ENCODE measurements at places on chromosomes 7 and 10.

- DNase-seq, result peak; percentile 65
Observed at GRCh38 chr7:95886501-95887090, 114.2 kb downstream of the DYNC1I1 start.

- no peak for DNase-seq
Observed at GRCh38 chr7:155228459-155228845, 69.2 kb upstream of the INSIG1 start.

DNA sequence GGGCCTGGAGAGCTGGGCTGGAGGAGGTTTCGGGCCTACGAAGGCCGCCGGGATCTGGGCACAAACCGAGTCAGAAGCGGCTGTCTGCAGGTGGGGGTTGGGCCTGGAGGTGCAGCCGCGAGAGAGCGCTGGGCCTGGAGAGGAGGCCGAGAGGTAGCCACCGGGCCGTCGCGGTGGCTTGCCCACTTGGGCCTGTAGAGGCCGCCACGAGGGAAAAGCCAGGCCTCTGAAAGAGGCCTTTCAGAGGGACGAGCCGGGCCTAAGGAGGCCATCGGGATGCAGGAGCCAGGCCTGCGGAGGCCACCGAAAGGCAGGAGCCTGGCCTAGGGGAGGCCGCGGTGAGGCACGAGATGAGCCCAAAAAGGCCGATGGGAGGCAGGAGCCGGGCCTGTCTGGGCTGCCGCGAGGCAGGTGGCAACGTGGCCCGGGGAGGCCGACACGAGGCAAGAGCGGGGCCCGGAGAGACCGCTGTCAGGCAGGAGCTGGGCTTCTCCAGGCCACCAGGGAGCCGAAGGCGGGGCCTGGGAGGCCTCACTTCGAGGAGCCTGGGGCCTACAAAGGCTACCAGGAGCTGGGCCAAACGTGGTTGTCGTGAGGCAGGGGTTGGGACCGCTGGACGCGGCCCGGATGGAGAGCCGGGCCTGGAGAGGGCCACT, 25.6 kb downstream of the MDH2 start:
- DNase-seq, result no peak

DNA sequence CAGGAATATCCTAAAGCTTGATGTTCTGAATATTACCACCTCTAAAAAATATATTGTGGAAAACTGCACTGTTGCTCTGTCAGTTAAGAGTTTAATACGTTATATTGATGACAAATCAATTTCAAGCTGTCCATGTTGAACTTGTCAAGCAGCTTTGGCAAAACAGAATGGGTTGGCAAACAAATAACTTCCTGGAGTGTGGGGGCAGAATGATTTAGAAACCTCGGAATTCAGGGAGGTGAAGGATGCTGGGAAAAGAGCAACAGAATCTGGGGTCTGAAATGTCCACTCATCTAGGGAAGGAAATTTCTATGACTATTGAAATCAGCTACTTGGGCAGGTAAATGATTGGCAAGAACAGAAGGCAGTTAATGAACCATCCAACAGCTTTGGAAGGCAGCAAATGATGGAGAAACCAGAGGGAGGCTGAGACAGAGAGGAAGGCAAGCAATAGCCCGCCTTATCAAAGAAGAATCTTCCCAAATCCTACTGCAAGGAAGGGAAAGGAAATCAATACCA, 95.1 kb upstream of the PALS2 start:
- DNase-seq, result no peak

DNA sequence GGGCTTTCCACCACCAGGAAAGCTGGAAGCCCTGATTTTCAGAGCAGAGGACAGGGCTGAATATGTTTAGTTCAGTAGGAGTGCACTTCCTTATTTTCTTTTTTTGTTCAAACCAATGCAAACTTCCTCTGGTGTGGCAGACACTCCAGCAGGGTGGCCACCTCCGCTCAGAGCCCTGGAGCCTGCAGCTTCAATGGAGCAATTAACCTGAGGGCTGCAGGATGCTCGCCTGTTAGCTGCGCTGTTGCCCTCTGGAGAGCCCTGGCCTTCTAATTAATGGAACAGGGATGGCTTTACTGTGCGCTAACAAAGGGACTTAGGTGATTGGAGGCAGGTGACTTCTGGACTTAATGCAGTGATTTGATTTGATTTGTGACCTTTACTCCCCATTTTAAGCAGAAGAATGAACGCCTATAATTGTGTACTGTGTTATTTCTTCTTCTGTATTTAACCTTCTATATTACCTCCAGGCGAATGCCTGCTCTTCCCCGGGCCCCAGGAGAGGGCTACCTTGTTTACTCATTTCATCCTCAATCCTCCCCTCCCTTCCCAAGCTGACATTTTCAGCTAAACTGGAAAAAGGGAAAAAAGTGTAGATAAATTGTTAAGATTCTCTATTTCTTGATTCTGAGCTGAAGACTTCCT, 123.0 kb upstream of the CTBP2 start:
- no peak for DNase-seq

DNA sequence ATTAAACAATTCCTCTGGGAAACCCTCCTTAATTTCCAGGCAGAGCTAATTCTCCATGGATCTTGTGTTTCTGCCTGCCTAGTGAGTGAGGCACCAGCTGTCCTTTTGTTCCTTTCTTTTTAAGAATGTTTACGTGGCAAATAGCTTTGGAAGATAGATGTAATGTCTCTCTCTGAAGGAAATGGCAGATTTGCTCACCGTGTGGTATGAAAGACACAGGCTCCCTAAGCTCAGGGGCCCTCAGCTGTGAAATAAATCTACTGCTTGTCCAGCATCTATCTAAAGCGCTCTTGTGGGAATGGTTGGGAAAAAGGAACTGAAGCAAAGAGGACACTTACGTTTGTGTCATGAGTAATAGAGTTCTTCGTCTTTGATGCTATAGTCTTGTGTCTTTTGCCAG, 64.6 kb downstream of the FAS start:
- no peak for DNase-seq

- DNase-seq, result no peak
Observed at GRCh38 chr7:51995596-51996179, 679.1 kb upstream of the COBL start.

DNA sequence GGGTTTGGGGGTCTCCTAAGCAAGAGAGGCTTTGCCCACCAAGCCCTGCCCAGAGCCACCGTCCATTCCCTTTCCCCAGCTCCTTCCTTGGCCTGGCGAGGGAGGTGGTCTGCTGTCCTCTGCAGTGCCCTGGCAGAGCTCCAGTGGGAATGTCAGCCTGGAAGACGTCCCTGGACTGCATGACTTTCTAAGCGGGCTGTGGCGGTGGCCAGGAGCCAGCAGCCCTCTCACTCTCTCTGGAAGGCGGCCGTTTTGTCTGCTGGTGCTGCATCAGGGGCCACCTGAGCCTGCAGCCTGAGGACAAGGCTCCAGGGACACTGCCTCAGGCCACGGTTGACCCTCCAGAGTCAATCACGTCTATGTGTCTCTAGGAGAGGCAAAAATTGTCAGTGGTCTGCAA, 271.0 kb downstream of the SKAP2 start:
- DNase-seq, result no peak

GRCh38 chr7:107180378-107180777, 11.6 kb downstream of the HBP1 start:
- no peak for DNase-seq

- DNase-seq, result no peak
Observed at GRCh38 chr10:71719042-71719441, 536 bp downstream of the C10orf105 start.

- peak; percentile 8 for DNase-seq
Observed at GRCh38 chr7:20541608-20542349, 73.7 kb upstream of the ABCB5 start.

DNA sequence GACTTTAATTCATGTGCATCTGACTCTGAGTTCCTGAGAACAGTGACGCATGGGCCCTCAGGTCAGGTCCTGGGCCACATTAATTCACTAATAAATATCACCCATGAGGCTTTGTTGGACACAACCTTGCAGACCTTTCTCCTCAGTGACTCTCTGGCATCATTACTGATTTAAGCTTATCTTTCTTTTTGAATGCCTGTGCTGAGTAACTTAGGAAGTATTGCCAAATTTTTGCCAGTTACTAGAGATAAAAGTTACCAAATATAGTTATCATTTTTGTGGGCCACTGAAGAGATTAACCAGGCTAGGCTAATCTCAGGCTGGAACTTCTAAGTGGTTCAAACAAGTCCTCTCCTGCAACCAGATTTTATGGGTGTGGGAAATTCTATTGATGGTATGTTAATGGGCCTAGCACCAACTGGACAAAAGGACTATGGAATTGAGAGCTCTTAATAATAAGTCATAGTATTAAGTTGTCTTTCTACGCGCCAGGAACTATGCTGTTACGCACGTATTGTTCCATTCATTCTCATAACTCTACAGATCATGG, 28.8 kb upstream of the PRTFDC1 start:
- no peak for DNase-seq

GRCh38 chr10:105150259-105150880, 509.3 kb downstream of the SORCS3 start:
- DNase-seq, result no peak

Measured in NCI-H1417 treated with DMSO at 0.1 percent for 48 hours (cell line).